Daoy (cell line): ENCODE measurements at places on chromosomes 2 and 18. TPM values are rescaled to one million over a fixed set of nuclear protein-coding genes. Genes with fewer than 3 reads are reported as not detected.

DNA sequence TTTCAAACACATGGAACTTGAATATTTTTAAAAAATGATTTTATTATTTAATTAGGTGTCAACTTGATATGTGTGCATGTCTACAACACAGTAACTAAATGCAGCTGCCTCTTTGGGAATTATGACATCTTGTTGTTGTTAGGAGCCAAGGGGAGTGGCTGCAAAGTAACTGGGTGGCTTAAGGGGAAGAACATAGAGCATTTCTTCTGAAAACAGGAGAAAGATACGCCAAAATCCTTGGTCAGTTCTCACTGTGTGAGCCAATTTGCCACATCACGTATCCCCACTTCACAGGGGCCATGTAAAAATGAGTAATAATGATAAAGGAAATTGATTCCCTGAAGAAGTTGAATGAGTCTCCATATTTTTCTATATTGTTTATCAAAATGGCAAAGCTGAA is 309.8 kb upstream of the COL3A1 start:
- no peak for DNase-seq

GRCh38 chr2:152557273-152557888 is 159.9 kb downstream of the PRPF40A start:
- no peak for DNase-seq

DNA sequence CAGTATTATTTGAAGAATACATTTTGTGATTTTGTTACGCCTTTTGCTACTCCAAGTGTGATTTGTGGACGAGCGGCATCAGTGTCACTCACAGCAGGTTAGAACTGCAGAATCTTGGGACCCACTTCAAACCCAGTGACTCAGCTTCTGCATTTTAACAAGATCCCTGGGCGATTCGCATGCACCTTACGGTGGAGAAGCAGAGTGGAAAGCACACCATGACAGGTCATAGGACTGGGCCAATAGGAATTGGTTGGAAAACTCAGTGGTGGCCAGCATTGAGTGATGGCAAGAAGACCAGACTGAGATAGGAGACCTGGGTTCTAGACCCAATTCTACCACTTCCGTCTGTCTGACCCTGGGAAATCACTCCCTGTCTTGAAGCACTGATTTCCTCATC is 26.3 kb downstream of the CTLA4 start:
- no peak for DNase-seq

DNA sequence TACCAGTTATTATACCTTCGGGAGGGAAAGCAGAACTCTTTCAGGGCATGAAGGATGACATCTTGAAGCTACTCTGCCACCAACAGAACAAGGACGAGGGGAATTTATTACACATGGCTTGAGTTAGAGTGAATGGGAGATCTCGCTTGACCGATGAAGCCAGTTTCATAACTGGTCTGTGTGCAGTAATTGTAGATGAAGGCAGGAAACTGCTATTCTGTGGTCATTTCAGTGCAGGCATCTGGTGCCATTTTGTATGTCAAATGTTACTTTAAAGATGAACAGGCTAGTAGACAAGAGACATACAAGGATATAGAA is 20.5 kb downstream of the GREB1 start:
- no peak for DNase-seq

DNA sequence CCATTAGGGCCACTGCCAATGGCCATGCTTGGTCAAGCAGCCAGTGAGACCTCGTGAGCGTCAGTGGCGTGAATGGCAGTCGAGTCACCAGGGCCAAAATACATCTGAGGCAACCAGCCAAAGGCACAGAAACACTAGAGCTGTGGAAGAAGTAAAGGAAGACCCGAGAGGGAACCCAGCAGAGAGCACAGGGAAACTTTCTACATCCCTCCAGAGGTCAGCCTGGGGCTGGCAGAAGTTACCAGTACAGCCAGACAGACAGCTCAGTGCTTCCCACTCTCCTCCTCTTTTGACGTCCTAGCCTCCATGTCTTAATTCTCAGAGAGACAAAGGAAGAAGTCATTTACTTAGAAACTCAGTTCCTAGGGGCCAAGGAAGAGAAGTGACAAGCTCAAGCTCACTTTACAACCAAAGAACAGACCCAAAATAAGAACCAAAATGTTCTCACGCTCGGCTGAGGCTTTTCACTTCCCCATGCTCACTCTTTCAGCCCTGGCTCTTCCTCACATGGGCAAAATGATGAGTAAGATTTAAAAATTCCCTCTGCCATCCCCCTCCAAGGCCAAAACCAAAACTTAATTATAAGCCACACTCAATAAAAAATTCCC is 8.7 kb downstream of the CYRIA start:
- DNase-seq: no peak

- DNase-seq: no peak
Observed at GRCh38 chr2:234292962-234293243, 204.0 kb downstream of the ARL4C start.

- peak; percentile 13 for DNase-seq
Observed at GRCh38 chr2:85185431-85185940, 52.3 kb downstream of the TCF7L1 start.

GRCh38 chr2:206164261-206164862 is 4.7 kb downstream of the EEF1B2 start:
- DNase-seq: peak; percentile 18

GRCh38 chr2:96324721-96325040 is 436 bp upstream of the ITPRIPL1 start:
- DNase-seq: no peak

GRCh38 chr2:120262150-120262549 is 9.5 kb downstream of the RALB start:
- no peak for DNase-seq

GRCh38 chr2:216696751-216697560 is 1.6 kb upstream of the IGFBP5 start:
- DNase-seq: peak; percentile 35

DNA sequence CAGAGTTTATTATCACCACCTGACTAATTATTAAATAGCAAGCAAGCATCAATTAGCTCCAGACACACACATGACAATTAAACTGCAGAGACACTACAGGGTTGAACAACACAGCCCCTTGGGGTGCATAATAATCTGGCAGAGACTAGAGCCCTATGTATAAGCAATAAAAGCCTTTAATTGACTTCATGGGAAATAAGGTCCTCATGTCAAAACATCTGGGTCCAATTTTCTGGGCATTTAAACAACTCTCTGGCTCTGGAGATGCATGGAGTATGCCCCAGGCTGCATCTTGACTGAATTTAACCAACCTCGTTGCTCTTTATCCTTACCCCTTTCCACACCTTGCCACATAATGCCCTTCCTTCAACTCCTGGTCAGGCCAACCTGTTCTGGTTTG is 270.7 kb upstream of the THUMPD2 start:
- DNase-seq: no peak

- DNase-seq: no peak
Observed at GRCh38 chr2:178473373-178473772, 5.0 kb downstream of the FKBP7 start.

DNA sequence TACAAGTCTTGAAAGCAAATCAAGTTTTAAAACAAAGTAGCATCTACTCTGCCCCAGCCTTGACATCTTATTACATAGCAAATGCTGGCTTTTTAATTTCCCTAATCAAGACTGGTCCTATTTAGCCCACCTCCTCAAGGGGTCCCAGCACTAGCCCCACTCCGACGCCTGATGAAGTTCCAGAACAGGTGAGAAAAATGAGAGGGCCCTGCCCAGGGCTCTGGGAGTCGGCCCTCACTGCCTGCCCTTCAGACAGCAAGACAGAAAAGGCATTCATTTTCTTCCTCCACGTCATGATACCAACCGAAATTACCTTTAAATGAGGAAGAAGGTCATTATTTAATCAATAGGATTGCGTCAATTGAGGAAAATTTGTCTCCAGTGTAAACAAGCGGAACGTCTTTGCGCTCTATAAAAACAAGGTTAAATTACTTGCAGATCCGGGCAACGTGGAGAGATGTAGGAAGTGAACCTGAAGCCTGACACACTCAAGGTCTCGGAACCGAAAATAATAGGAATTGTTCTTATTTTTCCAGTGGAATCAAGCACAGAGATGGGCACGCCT is 170.6 kb upstream of the PKDCC start:
- DNase-seq: no peak

DNA sequence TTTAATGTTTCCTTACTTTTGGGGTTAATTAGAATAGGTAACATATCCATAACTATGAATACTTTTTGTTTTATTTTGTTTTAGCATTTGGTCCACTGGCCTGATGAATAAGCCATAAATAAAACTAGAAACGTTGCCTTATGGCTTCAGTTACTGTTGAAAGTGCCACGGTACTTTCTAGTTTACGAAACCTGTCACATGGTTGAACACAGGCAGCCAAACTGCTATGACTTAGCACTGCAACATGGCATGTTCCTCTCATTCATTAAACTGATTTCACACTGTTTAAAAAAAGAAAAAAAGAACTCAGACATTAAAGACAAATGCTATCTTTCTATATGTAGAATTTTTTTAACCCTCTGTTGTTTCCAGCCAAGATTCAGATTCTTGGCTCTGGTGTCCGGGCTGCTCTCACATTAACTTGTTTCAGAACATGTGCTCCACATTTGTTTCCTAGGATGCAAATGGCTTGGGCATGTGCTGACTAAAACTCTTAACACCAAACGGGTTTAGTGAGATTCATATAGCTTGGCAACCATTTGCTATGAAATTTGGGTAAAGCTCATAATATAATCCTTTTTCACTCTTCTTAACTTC is 323.9 kb upstream of the RND3 start:
- DNase-seq: no peak

DNA sequence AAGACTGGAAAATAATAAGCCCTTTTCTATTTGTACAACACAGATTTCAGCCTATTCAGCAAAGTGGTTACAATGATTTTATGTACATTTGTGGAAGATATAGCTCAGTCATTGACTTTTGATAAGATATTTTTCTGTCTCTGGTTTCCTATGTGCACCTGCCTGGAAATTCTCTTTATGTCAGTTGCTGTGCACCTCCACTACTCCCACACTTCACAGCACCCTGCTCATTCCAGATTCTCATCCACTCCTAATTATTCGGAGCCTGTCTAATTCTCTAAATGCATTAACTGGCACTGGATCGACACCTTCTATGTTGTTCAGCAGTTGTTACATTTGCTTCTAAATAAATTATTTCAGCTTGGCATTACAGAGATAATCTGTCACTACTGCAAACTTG is 275.1 kb upstream of the RND3 start:
- DNase-seq: no peak

DNA sequence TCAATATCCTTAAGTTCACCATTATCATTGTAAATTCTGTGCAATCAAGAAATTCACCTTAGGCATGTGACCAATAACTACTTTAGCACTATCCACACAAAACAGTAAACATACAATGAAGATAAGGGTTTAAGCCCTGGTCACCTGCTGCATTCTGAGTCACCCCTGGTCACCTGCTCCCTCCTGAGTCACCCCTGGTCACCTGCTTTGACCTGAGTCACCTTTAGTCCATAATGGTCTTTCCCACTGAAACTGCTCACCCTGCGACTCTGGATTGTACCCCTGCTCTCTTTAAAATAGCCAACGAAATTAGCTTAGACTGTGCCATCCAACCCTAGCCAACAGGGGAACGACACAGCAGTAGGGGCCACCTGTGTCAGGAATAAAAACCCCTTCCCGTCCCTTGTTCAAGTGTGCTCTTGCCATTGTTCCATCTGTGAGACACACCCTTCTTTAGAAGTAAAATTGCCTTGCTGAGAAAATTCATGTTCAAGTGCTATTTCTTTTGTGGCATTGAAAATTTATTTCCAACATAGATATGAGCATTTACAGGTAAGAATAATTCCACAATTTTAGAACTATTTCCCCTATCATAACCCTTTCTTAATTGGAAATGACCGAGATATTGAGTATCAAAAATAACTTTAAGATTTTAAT is 902.8 kb downstream of the DSC3 start:
- no peak for DNase-seq

- no peak for DNase-seq
Observed at GRCh38 chr2:129731907-129732629, 247.4 kb upstream of the RAB6C start.

- DNase-seq: no peak
Observed at GRCh38 chr18:60599267-60599666, 226.7 kb upstream of the MC4R start.

DNA sequence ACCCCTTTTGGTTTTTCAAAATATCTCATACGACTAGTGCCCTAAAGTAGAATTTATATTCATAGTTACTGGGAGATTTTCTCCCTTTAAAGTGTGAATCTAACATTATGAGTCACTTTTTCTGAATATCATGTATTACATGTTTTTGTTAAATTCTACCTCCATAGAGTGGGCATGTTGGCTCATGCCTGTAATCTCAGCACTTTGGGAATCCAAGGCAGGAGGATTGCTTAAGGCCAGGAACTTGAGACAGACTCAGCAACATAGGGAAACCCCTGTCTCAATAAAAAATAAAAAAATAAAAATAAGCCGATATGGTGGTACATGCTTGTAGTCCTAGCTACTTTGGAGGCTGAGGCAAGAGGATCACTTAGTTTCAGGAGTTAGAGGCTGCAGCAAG is 45.3 kb upstream of the UNC80 start:
- DNase-seq: no peak

DNA sequence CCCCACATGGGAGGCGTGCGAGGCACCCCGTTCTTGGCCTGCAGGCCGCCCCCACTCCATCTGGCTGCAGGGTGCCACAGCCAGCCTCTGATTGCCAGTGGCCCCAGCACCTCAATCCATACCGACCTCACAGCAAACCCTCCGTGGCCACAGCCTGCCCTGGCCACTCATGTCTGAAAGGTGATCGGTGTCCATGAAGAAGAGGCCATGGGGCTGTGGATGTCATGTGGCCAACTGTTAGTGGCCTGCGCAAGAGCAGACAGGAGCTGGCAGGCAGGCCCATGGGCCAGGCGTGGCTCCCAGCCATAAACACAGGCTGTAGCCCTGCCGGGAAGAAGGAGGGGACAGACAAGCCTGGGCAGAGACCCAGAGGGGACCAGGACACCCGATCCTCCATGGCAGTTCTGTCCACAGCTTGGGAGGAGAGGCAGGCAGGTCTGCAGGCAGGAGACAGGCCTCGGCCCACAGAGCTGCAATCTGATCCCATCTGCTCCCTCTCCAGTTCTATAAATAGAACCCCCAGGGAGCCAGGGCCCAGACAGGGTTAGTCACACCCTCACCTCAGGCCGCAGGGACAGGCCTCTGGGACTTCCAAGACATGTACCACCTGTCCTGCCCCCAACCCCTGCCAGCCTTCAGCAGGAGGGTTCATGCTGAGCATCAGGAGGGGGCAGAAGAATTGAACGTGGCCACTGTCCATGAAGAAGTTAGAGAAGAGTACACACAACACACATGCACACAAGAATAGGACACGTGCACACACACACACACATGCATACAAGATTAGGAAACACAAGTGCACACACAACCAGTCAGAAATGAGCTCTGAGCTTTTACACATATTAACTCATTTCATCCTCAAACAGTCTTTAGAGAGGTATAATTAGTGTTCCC is 16.9 kb downstream of the STEAP3 start:
- peak; percentile 75 for DNase-seq

- no peak for DNase-seq
Observed at GRCh38 chr2:71303849-71304248, 27.7 kb upstream of the ZNF638 start.

The SMC6 gene
- 36.5 and 46.7 TPM in 2 replicates for total RNA-seq

The CEBPZOS gene
- 10.5 and 23.5 TPM in 2 replicates for total RNA-seq

The KCNS3 gene
- 6.2 and 9.7 TPM in 2 replicates for total RNA-seq

The IRS1 gene
- total RNA-seq: 5.2 and 6.4 TPM in 2 replicates

The BBS5 gene
- 3.7 and 6.7 TPM in 2 replicates for total RNA-seq

The RGPD3 gene
- 0.06 and 0.80 TPM in 2 replicates for total RNA-seq

The REG1B gene
- total RNA-seq: not detected in 2 replicates

The STPG4 gene
- not detected in 2 replicates for total RNA-seq
